Suprapubic skin (tissue), 4 donors: ENCODE measurements at places on chromosomes 1 and 21.

DNA sequence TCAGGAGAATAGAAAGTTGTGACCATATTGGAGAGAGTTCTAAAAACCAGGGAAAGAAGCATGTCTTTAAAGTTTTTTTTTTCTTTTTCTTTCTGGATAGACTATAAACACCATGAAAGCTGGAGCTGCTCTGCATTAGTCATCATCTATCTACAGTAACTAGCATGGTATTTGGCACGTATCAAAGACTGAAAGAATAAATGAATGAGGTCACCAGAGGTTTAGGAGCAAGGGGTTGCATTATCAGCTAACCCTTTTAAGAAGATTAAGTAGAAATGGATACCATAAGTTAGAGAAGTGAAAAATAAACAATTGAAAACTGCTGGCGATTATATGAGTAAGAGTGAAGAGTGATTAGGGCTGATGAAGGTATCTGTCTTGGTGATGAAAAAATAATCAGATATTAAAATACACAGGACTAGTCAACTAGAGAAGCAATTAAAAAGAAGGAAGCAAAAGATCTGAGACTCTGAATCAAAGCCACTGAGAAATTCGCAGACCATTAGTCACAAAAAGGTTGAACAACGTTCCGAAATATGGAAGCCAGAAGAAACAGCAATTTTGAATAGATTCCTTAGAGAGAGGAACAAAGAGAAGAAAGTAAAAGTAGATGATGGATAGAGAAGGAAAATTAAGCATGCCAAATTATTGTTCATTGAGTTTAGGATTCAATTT, 536.4 kb downstream of the DPYD start:
- DNase-seq = no peak

DNA sequence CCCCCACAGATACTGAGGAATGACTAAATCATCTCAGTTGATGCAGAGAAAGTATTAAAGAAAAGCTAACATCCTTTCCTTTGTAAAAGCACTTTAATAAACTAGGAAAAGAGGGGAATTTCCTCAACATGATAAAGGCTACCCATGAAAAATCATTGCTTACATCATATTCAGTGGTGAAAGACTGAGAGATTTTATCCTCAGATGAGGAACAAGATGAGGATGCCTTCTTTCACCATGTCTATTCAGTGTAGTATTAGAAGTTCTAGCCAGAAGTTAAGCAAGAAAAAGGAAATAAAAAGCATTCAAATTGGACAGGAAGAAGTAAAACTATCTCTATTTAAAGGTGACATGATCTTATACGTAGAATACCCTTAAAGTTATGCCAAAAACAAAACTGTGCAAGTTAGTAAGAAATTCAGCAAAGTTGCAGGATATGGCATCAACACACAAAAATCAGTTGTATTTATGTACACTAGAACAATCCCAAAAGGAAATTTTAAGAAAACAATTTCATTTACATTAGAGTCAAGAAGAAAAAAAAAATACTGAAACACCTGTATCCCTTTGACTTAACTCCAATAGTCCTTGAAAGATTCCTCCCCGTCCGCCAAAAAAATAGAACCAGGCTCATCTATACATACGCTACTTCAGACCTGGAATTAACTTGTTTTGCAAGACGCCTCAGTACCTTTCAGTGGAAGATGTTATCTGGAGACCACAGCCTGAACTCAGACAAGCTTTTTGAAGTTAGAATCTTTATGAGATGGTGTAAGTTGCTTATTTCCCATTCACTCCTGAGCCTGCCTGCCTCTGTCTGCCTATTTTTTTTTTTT, 17.5 kb downstream of the ZMYM4 start:
- no peak for DNase-seq

- DNase-seq = no peak
Observed at GRCh38 chr1:51299185-51299885, 31.0 kb downstream of the TTC39A start.

GRCh38 chr1:204978782-204979181, 64.2 kb upstream of the CNTN2 start:
- DNase-seq = no peak

DNA sequence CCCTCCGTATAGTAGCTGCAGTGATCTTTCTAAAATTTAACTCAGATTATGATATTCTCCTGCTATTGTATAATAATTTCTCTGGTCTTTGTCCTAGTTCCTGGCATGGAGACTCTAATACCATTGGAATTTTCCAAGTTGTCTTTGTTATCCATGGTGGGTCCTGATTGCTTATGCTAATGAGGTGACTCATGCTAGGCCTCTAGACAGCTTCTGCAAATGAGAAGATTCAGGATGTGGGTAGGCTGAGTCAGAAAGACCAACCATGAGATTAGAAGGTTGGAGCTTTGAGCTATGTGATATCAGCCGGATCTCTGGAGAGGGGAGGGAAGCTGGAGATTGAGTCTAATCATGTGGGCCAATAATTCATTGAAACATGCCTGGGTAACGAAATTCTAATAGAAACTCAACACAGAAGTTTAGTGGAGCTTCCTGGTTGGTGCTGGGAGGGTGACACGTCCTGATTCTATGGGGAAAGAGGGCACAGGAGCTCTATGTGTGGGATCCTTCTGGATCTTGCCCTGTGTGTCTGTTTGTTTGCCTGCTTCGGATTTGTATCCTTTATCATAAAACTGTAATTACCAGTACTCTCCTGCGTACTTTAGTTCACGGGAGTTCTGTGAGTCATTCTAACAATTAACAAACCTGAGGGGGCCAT, 73.2 kb upstream of the CNIH3 start:
- DNase-seq = no peak

DNA sequence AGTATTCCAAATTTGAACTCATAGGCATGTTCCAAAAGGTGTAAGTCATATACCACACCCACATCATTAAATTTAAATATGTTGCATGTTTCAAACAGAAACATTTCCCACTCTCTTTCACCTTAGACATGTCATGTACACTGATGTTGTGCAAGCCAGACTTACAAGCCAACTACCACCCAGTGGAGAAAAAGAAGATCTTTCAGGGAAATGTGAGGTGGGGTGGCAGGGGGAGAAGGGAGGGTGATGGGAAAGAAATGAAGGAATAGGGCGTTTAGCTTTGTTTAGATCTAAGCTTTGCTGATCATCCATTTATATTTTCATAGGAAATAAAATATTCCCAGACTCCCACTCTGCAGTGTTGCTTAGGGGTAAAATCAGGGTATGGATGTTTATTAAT, 1.6 kb downstream of the NEGR1 start:
- DNase-seq = no peak

GRCh38 chr1:243939167-243939848, 89.3 kb upstream of the AKT3 start:
- no peak for DNase-seq
